ENCODE measurements at places on chromosomes 6 and 20. TPM values are rescaled to one million over a fixed set of nuclear protein-coding genes. Genes with fewer than 3 reads are reported as not detected.

DNA sequence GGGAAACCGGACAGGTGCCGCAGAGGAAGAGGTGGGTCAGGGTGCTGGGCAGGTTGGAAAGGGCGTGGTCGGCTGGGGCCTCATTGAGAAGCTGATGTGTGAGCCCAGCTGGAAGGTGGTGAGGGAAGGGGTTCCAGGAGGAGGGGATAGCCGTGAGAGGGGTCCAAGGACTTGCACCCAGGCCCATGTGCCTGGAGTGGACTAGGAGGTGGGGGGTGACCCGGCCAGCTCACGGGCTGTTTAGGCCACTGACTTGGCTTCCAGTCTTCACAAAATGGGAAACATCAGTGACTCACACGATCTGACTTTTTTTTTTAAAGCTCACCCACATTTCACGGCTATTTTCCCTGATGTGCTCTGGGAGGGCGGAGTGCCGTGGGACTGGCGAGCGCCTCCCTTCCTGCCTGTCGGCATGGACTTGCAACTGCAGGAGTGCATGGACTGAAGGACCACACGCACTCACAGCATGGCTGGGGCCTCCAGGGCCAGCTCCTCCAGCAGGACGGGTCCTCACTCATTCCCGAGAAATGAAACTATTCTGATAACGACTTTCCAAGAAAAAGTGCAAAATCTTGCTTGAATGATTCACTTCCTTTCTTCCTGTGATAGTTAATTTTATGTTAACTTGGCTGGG, 13.5 kb upstream of the PDE10A start:
- no peak for DNase-seq

- peak; percentile 25 for DNase-seq
These were observed 69.0 kb downstream of the DLL1 start for GRCh38 chr6:170221753-170222400.

DNA sequence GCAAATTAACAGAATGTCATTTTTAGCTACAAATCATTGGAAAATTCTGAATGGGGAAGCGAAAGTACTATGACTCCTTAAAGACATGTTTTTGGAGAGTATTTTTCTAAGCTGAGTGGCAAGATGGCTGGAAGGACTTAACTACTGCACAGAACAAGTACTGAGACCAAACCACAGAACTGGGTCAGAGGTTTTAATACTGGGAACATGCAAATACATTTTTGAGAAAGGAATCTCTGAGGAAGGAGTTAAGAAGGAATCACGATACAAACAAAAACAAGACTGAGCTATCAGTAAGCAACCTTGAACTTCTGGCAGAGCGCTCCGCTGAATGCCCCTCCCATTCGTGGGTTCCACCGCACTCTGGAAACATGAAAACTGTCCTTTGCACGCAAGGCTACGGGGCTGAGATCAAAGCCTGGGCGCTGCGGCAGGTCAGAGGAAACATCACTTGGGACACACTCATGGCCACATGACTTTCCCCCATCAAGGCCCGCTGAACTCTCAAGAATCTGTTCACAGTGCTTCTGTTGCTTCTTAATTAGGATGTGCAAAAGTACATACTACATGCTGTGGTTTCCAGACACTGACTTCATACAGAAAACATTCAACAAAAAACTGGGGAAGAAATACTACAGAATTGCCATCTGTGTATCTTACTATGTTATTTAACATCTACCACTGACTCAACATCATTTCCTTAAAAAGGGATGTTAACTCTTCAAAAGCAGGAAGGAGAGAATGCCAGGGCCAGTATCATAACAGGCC, 27.8 kb downstream of the SLC23A2 start:
- DNase-seq: peak; percentile 70

DNA sequence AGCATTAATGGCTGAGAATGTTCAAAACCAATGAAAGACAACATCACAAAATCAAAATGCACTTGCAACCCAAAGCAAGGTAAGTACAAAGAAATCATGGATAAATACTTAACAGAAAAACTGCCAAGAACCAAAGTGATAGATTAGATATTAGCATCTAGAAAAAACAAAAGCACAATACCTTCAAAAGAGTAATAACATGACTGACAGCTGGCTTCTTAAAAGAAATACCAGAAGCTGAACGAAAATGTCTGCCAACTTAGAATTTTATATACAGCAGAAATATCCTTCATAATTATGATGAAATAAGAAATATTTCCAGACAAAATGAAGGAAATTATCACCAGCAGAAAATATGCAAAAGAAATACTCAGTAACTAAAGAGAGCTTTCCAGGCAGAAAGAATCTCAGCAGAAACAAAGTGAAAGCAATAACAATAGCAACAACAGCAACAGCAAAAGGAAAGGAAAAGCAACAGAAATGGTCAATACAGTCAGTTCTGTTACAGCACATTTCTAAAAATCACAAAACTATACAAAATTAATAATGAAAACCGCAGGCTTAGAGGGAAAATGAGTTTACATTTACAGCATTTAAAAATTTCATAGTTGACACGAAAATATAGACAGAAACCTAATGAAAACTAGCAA, 121.5 kb upstream of the MAN1A1 start:
- no peak for DNase-seq

GRCh38 chr6:132651062-132651461, 7.9 kb downstream of the TAAR1 start:
- no peak for DNase-seq

DNA sequence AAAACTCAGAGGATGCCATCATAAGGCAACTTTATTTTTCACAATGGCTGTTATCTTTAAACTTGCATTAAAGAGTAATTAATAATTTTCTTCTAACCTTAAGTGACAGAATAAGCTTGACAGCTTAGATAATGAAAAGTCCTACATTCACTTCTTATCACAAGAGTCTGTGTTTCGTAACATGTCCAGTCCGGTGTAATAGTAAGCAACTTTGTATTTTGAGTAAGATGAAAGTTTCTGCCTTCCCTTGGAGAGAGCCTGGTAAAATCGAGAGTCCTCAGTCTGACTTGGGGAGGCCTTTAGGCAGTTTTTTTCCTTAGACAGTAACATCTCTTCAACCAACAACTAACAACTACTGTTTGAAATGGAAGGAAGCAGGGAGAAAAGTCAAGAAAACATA, 195.6 kb downstream of the GRM1 start:
- no peak for DNase-seq

DNA sequence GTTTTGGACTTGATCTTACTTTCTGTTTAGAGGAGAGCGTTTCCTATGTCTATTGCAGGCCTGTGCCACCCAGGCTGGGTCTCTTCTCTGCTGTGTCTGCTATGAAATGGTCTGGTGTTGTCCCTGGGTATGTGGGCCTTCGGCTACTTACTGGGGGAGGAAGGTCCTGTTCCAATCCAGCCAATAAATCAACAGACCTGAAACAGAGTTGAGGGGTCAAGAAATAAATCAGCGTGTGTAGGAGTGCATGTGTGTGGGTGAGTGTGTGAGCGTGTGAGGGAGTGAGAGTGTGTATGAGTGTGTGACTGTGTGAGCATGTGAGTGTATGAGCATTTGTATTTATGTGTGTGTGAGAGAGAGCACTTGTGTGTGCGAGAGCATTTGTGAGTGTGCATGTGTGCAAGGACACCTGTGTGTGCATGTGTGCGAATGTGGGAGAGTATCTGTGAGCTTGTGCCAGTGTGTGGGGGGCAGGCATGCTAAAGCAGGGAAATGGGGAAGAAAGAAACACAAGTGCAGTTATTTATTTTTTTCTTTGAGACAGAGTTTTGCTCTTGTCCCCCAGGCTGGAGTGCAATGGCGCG, 86.3 kb upstream of the PMEPA1 start:
- no peak for DNase-seq

DNA sequence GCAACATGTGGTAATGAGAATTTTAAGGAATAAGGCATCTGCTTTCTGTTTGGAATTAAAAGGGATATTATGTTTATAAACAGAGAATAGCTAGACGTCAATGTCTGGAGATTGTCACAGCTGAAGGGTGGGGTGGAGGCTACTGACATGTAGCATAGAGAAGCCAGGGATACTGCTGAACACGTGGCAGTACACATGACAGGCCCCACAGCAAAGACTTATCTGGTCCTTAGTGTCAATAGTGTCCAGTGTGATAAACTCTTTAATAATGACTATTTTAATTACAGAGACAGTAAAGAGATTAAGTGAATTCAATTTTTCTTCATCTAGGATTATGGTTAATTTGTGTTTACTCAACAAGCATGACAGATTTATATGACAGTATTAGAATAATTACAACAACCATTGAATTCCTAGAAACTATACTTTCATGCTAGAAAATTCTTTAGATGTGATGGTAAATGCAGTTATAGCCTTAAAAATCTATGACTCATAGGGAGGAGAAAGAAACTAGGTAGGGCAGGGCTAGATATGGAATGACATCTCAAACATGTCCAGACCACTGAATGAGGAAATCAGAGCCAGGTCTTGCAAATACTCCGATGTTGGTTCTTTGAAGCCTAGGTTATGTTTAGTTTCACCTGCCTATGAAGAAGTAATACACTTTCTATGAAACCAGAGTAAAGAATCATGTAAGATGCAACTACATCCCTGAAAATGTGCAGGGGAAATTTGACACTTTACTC, 399.5 kb downstream of the PHF3 start:
- no peak for DNase-seq

DNA sequence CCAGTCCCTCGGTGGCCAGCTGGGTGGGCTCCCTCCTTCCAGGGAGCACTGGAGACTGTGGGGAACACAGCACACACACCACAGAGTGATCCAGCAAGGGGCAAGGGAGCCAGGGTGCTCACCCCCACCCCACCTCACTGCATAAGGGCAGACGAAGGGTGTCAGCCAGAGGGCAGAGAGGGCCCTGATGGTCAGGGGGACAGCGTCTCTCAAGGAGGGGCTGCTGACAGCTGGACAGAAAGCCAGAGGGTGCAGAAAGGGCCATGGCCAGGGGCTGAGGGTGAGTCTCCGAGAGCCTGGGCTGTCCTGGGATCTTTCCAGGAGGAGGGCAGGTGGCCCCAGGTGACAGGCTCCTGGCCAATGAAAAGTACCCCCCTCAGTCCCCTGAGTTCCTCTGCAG, 73.4 kb upstream of the PMEPA1 start:
- DNase-seq: no peak

IRAK1BP1 gene
- 3.0 TPM for total RNA-seq

HTR1B gene
- total RNA-seq: not detected

ROS1 gene
- not detected for total RNA-seq
